GM23338 (cell line): ENCODE measurements at places on chromosomes 1 and 21. TPM values are rescaled to one million over a fixed set of nuclear protein-coding genes. Genes with fewer than 3 reads are reported as not detected.

GRCh38 chr1:76807543-76808260 lies 59.6 kb upstream of the ST6GALNAC5 start:
- no peak for DNase-seq

GRCh38 chr1:222284466-222284865 lies 263.4 kb downstream of the HHIPL2 start:
- DNase-seq: no peak

GRCh38 chr1:173258479-173259264 lies 51.5 kb upstream of the TNFSF4 start:
- DNase-seq: peak; percentile 4

The PLPPR4 gene
- 1.1 and 2.3 TPM in 2 replicates for total RNA-seq

DNA sequence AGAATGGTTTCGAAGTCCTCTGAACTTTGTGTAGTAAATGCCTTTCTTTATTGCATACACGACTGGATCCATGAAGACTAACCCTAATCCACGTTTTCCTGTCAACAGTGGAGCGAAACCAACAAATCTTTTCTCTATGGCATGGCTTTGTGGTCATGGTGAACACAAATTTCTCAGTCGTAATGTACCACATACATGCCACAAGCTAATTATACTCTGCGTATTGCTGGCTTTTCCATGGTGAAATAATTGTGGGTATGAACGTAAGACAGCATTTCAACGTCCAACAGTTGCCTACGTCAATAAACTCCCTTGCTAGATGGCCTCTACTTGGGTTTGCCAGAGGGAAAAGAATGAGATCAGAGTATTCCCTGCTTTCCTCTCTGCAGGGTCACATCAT lies 27.5 kb downstream of the INTS7 start:
- no peak for DNase-seq

- peak; percentile 98 for DNase-seq
These were observed 6.3 kb upstream of the PTP4A2 start for GRCh38 chr1:31944205-31945089.

DNA sequence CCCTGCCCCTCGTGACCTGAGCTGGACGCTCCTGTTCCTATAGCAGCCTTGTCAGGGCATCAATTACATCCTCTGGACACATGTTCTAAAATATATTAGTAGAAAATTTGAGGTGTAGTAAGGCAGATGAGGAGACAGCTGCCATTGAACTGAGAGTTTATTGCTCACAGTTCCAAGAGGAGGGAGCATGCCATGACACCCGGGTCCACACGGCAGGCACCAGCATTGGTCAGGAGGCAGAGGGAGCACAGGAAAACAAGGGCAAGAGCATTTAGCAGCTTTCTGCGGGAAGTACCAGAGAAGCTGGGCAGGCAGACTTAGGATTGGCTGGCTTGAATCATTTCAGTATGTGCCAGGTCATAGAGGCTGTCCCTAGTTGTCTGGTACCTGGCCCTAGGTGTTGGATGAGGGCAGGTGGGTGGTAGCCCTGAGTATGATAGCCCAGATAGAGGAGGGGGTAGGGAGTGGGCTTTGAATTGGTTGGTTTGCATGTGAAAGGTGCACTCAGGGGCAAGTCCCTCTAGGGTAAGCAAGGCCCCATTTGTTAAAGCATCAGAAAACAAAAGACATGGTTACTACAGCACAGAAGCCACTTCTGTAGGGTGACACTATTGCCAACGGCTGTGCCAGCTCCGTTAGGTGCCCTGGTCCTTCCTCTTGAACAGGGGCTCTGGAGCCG lies 223.6 kb upstream of the RAB4A start:
- DNase-seq: no peak

The CAMSAP2 gene
- 21.3 and 39.1 TPM in 2 replicates for total RNA-seq
